ENCODE measurements at places on chromosomes 4 and X. TPM values are rescaled to one million over a fixed set of nuclear protein-coding genes. Genes with fewer than 3 reads are reported as not detected.

DNA sequence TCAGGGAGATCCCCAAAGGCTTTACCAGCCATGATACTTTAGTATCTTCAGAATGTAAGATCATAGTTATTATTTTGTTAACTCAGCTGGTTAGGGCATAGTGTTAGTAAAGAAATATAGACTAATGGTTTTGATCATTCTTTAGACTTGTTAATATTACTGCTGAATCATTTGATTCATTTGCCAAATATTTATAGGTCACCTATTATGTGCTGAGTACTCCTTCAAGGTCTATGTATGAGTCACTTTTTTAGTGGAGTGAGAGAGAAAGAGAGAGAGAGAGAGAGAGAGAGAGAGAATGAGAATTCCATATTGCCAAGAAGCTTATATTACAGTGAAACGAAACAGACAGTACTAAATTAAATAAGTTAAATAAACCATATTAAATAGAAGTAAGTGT, 110.3 kb downstream of the UBE2NL start:
- no peaks in the 10 kb centered on the region for H3K27me3 ChIP-seq
- no peak overlapping the region for H3K4me3 ChIP-seq
- DNase-seq = no peak
- no peak overlapping the region for H3K27ac ChIP-seq

Gene MSX1
- total RNA-seq = 0.12 TPM

Gene NDNF
- total RNA-seq = not detected

Gene POU3F4
- total RNA-seq = not detected

Gene PRSS48
- not detected for total RNA-seq

Gene OTC
- total RNA-seq = not detected

DNA sequence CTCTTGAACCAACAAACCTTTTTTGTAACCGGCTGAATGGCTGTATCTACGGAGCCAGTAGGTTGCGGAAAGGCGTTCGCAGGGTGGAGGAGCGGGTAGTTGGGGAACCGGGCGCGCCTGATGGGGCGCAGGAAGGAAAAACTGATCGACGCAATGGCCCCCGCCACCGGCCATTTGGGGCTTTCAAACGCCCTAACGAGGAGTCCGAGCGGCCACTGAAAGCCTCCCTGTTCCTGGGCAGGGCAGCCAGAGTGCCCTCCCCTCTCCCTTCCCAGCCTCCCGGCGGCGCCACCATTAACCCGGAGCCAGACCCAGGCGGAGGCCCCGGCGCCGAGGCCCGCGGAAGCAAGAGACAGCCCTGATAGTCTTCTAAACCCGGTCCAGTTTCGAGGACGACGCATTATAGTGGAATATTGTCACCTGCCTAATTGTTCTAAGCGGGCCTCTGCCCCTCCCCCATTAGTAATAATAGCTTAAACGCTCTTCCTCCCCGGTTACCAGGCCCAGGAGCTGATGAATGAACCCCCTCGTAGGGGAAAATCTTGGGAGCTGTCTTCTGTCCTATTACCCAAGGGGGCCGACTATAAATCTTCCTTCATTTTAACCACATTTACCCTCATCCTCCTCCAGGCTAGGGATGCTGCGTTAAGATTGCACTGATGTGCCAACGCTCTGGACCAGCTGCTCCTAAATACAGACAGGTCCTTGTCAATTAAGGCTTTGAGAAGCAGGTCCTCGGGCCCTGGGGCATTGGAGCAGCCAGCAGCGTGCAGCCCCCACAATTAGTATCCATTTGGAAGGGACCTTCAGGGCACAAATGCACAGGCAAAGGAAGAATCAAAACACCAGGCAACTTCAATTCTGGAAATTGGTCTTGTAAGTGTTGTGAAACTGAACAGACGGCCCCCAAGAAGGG, 61.6 kb upstream of the TMEM33 start:
- no peak overlapping the region for H3K27ac ChIP-seq
- H3K36me3 ChIP-seq = no peaks in the 10 kb centered on the region
- no peak overlapping the region for H3K4me3 ChIP-seq
- peaks cover 66% of the 10 kb centered on the region for H3K27me3 ChIP-seq
- no peak for DNase-seq
